ENCODE measurements at places on chromosomes 1 and 21. TPM values are rescaled to one million over a fixed set of nuclear protein-coding genes. Genes with fewer than 3 reads are reported as not detected.

DNA sequence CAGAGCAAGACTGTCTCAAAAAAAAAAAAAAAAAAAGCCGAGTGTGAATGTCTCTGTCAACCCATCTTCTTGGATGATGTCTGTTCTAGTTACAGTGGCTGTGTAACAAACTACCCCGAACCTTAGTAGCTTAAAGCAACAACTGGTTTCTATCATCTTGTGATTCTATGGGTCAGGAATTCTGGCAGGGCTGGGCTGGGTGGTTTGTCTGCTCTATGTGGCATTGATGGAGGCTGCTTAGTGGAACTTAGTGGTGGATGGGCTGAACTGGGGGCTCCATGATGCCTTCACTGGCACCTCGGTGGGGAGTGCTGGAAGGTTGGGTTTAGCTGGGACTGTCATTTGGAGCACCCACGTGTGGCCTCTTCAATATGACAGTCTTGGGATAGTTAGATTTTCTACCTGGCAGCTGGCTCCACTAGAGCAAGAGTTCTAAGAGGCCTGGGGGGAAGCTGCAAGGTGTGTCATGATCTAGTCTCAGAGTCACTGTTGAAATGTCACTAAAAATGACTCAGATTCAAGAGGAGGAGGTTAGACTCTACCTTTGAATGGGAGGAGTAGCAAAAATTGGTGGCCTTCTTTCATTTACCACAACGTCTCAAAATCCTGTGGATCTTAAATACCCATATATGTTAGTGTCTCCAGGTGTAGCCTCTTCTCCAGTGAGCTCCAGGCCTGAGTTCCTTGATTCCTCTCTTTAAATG lies 18.6 kb downstream of the ACOT11 start:
- no peak overlapping the region for H3K4me3 ChIP-seq
- no peak overlapping the region for H3K27ac ChIP-seq
- no peaks in the 10 kb centered on the region for H3K36me3 ChIP-seq
- no peak for DNase-seq
- no peaks in the 10 kb centered on the region for H3K27me3 ChIP-seq

DNA sequence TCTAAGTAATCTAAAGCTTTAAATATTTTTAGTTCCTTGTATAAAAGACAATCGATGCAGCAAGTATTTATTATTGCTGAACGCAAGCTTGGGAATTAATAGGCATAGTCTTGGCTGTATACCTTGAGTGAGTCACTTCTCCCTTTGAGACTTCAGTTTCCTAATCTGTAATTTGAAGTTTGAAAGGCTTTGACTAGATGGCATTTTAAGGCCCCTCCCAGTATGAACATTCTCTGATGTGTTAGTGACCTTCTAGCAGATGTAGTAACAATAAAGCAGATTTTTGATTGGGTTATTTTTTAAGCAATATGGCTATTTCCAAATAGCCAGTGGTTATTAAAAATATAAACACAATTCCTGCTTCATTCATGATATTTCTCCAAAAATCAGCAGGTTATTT lies 58.2 kb downstream of the DUSP10 start:
- H3K4me3 ChIP-seq, result no peak overlapping the region
- no peaks in the 10 kb centered on the region for H3K27me3 ChIP-seq
- no peaks in the 10 kb centered on the region for H3K4me1 ChIP-seq

GRCh38 chr1:7590426-7590790 lies 180.7 kb upstream of the VAMP3 start:
- no peak overlapping the region for H3K27ac ChIP-seq
- no peaks in the 10 kb centered on the region for H3K4me1 ChIP-seq
- H3K27me3 ChIP-seq, result no peaks in the 10 kb centered on the region

- no peaks in the 10 kb centered on the region for H3K36me3 ChIP-seq
- no peak overlapping the region for H3K27ac ChIP-seq
- H3K27me3 ChIP-seq, result peaks cover 2% of the 10 kb centered on the region
- H3K4me3 ChIP-seq, result no peak overlapping the region
- no peak for DNase-seq
- no peaks in the 10 kb centered on the region for H3K4me1 ChIP-seq
Observed at GRCh38 chr1:62288224-62288623, 31.0 kb downstream of the KANK4 start.

- no peak for DNase-seq
- no peak overlapping the region for H3K27ac ChIP-seq
- H3K4me1 ChIP-seq, result no peaks in the 10 kb centered on the region
- no peak overlapping the region for H3K4me3 ChIP-seq
- H3K27me3 ChIP-seq, result no peaks in the 10 kb centered on the region
- no peaks in the 10 kb centered on the region for H3K36me3 ChIP-seq
Observed at GRCh38 chr1:65104854-65105534, 43.0 kb upstream of the AK4 start.

DNA sequence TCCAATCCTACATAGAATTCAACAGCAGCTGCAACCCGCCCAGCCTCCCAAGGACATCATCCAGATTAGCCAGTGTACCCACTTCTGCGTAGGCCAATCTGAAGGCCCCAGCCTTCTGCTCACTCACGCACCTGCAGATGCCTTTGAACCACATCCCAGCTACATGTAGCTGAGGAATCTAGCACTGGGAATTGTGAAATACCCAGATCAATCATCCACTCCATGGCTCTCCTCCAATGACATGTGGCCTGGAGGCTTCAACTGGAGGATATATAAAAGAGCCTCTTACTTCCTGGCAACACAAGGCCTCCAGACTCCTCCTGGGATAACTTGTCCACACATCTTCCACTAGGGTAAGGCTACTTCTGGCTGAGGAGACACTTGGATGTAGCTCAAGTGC lies at the start of gene LCE6A:
LCE6A (plus strand) TSS at position 301 of the 400 bp plus-strand sequence. CDS start 665 bp downstream, outside the sequence.
- no peak for DNase-seq
- no peaks in the 10 kb centered on the region for H3K4me1 ChIP-seq
- no peaks in the 10 kb centered on the region for H3K27me3 ChIP-seq

GRCh38 chr1:167520711-167521206 lies 2.4 kb upstream of the CD247 start:
- no peaks in the 10 kb centered on the region for H3K36me3 ChIP-seq
- no peaks in the 10 kb centered on the region for H3K4me1 ChIP-seq
- H3K4me3 ChIP-seq, result no peak overlapping the region
- H3K27ac ChIP-seq, result no peak overlapping the region
- no peak for DNase-seq

- peak; percentile 32 for DNase-seq
- no peaks in the 10 kb centered on the region for H3K27me3 ChIP-seq
- no peak overlapping the region for H3K4me3 ChIP-seq
- no peaks in the 10 kb centered on the region for H3K36me3 ChIP-seq
Observed at GRCh38 chr21:16742131-16742641, 770.7 kb upstream of the CXADR start.

DNA sequence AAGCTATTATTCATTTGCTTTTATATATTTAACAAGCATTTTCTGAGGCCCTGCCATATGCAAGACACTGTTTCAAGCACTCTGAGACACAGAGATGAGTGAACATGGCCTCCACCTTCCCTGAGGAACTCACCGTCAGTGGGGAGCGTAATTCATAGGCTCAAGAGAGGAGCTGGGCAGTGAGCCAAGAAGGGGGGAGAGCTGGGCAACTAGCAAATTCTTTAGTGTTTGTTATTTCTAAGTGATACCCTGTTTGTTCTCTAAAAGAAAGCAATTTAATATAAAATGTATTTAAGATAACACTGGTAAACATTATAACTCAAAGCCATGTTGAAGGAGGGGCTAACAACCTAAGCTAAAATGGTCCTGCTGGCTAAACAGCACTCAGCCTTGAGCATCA lies 119.2 kb upstream of the NGF start:
- H3K4me1 ChIP-seq, result peaks cover 2% of the 10 kb centered on the region
- H3K36me3 ChIP-seq, result no peaks in the 10 kb centered on the region
- peak; percentile 70 for DNase-seq

DNA sequence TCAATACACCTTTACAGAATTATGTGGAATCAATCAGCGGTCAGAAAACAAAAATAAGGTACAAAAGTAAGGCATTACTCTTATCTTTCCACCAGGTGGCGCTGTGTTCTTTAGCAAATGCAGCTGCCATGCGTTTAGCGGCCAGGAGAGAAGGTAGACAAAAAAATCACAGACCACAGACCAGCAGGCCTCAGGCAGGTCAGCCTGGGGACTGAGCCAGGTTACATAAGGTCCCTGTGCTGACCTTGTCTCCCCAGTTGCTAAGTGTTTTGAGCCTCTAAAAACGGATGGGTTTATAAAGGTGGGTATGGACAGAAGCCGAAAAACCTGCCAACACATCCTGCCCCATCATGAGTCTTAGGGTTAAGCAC lies 2.8 kb downstream of the RGS16 start:
- no peaks in the 10 kb centered on the region for H3K27me3 ChIP-seq
- no peaks in the 10 kb centered on the region for H3K36me3 ChIP-seq
- H3K4me1 ChIP-seq, result peaks cover 6% of the 10 kb centered on the region

GRCh38 chr1:41853907-41854306 lies 64.8 kb downstream of the HIVEP3 start:
- no peak overlapping the region for H3K4me3 ChIP-seq
- no peak for DNase-seq
- no peaks in the 10 kb centered on the region for H3K36me3 ChIP-seq
- H3K27ac ChIP-seq, result no peak overlapping the region
- no peaks in the 10 kb centered on the region for H3K27me3 ChIP-seq

DNA sequence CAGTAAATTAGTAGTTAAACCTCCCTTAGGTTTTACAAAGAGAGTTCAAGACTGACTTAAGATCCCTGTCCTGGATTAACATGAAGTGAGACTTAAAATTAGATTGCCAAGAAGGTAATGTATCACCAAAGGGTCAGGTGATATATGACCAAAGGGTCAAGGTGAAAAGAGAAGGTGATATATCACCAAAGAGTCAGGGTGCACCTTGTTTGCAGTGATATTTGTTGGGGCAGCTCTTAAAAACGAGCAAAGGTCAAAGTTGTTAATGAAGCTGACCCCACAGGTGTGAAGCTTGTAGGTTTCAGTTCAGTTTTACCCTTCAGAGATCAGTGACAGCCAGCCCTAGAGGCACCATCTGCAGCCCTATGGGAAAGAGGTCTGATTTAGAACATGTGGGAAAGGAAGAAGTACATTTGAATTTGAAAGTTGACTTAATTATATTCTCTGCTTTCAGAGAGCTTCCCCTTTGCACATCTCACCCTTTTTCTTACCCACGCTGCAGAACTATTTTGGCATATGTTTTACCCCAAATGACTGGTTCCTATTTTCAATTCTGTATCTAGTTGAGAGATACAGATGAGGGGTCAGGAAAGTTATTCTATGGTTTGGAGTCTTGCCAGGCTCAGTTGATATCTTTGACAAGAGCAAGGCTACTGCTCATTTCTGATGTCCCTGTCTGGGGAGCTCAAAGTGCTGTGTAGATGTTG lies 170.8 kb downstream of the S1PR1 start:
- DNase-seq, result no peak
- H3K4me1 ChIP-seq, result peaks cover 19% of the 10 kb centered on the region
- H3K27ac ChIP-seq, result no peak overlapping the region
- H3K27me3 ChIP-seq, result no peaks in the 10 kb centered on the region
- H3K4me3 ChIP-seq, result no peak overlapping the region
- no peaks in the 10 kb centered on the region for H3K36me3 ChIP-seq

- H3K27ac ChIP-seq, result no peak overlapping the region
- no peak for DNase-seq
- no peaks in the 10 kb centered on the region for H3K4me1 ChIP-seq
- no peak overlapping the region for H3K4me3 ChIP-seq
Observed at GRCh38 chr21:14712121-14712715, 166.1 kb upstream of the SAMSN1 start.

GRCh38 chr1:53725238-53725689 lies 13.7 kb downstream of the GLIS1 start:
- H3K27me3 ChIP-seq, result no peaks in the 10 kb centered on the region
- peak; percentile 27 for DNase-seq

GRCh38 chr21:28943631-28944030 lies 49.0 kb downstream of the LTN1 start:
- H3K36me3 ChIP-seq, result peaks cover 4% of the 10 kb centered on the region
- no peak for DNase-seq
- no peak overlapping the region for H3K4me3 ChIP-seq
- H3K27ac ChIP-seq, result no peak overlapping the region

DNA sequence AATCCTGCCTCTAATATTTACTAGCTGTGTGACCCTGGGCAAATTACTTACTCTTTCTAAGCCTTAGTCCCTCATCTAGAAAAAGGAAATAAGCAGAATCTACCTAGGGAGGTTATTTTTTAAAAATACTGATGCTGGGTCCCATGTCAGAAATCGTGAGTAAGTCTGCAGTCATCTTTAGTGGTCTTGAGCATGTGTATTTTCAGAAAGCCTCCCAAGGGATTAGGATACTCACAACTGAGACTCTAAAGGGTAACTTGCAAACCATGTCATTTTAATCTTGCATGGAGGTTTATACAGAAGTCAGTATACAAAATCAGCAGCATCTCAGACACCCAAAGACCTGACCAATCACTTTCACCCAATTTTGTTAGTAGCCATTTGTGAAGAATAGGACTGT lies 43.2 kb downstream of the DSTYK start:
- no peak overlapping the region for H3K4me3 ChIP-seq
- no peak for DNase-seq
- no peaks in the 10 kb centered on the region for H3K27me3 ChIP-seq
- no peak overlapping the region for H3K27ac ChIP-seq
- peaks cover 8% of the 10 kb centered on the region for H3K36me3 ChIP-seq

- H3K36me3 ChIP-seq, result no peaks in the 10 kb centered on the region
- H3K27ac ChIP-seq, result no peak overlapping the region
- no peak overlapping the region for H3K4me3 ChIP-seq
- DNase-seq, result no peak
- no peaks in the 10 kb centered on the region for H3K27me3 ChIP-seq
- H3K4me1 ChIP-seq, result no peaks in the 10 kb centered on the region
Observed at GRCh38 chr21:34270411-34270810, 93.4 kb upstream of the KCNE2 start.

DNA sequence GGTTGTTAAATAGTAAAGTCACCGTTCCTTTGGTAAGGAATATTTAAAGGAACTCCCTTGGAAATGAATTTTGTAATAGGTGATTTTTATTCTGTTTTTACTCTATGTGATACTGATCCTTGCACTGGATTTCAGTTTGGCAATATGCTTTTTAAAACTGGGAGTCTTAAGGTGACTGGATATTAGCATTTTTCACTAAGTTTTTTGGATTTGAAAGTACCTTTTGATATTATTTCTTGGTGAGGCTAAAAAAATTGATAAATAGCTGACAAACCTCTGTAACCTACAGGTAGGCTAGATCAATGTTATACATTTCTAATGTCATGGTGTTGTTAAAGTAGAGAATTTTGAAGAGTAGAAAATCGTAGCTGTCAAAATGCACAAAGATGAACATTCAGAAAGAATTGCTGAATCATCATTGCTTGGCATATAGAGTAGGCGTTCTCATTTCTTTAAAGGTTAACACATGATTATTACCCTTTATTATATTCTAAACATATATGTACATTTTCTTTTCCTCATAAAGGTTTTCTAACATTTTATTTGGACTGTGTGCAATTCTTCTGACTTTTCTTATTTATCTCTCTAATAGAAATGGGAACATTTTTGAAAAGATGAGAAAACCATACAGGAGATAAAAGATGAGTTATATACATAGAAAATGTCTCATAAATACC lies 1.5 kb upstream of the DNAJB4 start:
- H3K27ac ChIP-seq, result peak overlapping the region; percentile 6
- no peaks in the 10 kb centered on the region for H3K27me3 ChIP-seq
- H3K4me3 ChIP-seq, result no peak overlapping the region
- H3K36me3 ChIP-seq, result no peaks in the 10 kb centered on the region
- DNase-seq, result no peak
- no peaks in the 10 kb centered on the region for H3K4me1 ChIP-seq

Gene CLDN14
- 0.15 TPM for total RNA-seq

Gene RAD54L
- total RNA-seq, result 2.1 TPM

Gene SH3BGR
- total RNA-seq, result 3.2 TPM

Gene LRRC71
- total RNA-seq, result 17.2 TPM

Gene SPATA21
- total RNA-seq, result not detected

Gene IL20
- not detected for total RNA-seq

Gene TNNT2
- total RNA-seq, result 2.0 TPM

Gene CFAP126
- total RNA-seq, result 6.5 TPM
